Panc1 (cell line): ENCODE measurements at places on chromosomes 16 and 17. TPM values are rescaled to one million over a fixed set of nuclear protein-coding genes. Genes with fewer than 3 reads are reported as not detected.
A peak's percentile ranks its signal among the peaks of the same experiment; 100 is the strongest.

Gene C17orf100
- 2.8 TPM for total RNA-seq

Gene YPEL2
- total RNA-seq: 1.1 TPM

DNA sequence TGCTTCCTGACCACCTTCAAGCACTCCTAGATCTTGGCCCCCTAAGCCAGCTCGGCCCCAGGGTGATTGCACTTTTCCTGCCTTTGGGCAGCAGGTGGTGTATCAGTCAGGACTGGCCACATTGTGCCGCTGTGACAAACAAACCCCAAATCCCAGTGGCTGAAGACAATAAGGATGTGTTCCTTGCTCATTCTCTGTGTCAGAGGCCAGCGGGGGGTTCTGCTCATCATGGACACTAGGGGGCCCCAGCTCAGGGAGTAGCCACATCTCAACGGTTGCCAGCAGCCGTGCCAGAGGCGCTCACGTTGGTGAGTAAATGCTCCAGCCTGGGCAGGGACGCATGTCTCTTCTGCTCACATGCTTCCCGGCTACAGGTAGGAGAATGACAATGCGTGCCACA, 60.4 kb downstream of the ZDHHC7 start:
- no peak overlapping the region for H3K4me3 ChIP-seq
- no peaks in the 10 kb centered on the region for H3K27me3 ChIP-seq
- no peak overlapping the region for H3K27ac ChIP-seq
- H3K36me3 ChIP-seq: no peaks in the 10 kb centered on the region

- no peaks in the 10 kb centered on the region for H3K36me3 ChIP-seq
- H3K4me3 ChIP-seq: no peak overlapping the region
- no peak overlapping the region for H3K27ac ChIP-seq
- DNase-seq: peak; percentile 95
- H3K27me3 ChIP-seq: no peaks in the 10 kb centered on the region
- peaks cover 7% of the 10 kb centered on the region for H3K4me1 ChIP-seq
These were observed 682.1 kb upstream of the SOX9 start for GRCh38 chr17:71438631-71439146.

- peak overlapping the region; percentile 78 for H3K27ac ChIP-seq
- H3K4me1 ChIP-seq: peaks cover 10% of the 10 kb centered on the region
These were observed 630 bp downstream of the GRB2 start for GRCh38 chr17:75404731-75405364.

DNA sequence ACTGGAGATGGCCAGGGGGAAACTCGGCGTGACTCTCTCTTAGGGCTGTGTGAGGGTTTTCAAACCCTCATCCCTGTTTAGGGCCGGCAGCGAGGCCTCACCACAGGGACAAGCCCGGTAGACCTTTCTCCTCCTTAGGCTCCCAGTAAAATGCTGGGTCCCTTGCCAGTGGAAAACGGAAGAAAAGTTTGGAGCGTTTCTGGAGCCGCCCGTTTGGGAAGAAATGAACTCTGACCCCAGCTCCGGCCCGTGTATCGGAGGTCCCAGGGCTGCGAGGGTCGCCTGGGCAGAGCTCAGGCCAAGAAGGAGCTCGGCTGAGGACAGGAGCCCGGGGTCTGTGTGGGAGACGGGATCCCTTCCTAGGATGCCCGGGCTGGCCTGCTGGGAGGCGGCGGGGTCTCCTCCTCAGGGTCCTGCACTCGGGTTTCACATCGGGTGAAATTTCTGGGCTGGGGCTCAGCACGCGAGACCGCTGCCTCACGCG, 23.2 kb downstream of the ZNF213 start:
- H3K27ac ChIP-seq: peak overlapping the region; percentile 79
- peak overlapping the region; percentile 84 for H3K4me3 ChIP-seq
- no peaks in the 10 kb centered on the region for H3K36me3 ChIP-seq
- no peaks in the 10 kb centered on the region for H3K27me3 ChIP-seq
- DNase-seq: no peak

- peaks cover 3% of the 10 kb centered on the region for H3K4me1 ChIP-seq
- no peak overlapping the region for H3K4me3 ChIP-seq
- DNase-seq: no peak
- H3K27me3 ChIP-seq: no peaks in the 10 kb centered on the region
These were observed 7.1 kb upstream of the CNP start for GRCh38 chr17:41959336-41960095.

GRCh38 chr17:37107406-37108083, 158.8 kb downstream of the AATF start:
- no peak overlapping the region for H3K27ac ChIP-seq
- no peak for DNase-seq
- no peaks in the 10 kb centered on the region for H3K27me3 ChIP-seq
- H3K36me3 ChIP-seq: peaks cover 5% of the 10 kb centered on the region; the same call in 1 of the 2 replicates

DNA sequence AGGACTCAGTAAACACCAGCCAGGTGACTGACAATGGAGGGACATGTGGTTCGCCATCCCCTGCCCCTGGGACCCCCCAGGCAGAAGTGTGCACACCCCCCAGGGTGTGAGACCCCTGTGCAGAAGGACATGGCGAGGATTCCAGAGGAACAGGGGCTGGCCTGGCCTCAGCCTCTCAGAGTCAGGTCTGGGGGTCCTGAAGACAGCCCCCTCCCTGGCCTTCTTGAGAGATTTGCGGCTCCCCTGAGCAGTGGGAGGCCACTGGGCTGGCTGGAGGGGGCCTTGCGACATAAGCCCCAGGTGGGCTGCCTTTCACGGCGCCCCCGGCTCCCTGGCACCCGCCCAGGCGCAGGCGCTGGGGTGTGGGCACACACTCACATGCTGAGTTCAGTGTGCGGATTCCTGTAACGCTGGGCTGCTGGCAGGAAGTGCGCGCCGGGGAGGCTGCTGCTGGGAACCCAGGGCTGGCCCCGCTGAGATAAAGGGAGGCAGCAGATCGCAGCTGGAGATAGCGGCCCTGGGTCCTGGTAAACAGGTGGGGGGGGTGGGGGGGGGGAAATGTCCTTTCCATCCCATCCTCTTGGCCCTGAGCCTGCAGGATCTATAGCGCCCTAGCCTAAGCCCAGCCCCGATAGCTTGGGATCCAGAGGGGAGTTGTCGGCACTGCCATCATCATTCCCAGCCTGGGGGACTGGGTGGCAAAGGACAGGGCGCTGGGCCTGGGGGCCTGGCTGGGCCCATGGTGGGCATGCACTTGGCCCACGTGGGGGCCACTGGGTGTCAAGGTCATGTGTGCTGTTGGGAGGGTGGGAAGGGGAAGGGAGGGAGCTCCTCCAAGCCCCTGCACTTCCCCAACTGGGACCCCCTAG, 27.1 kb downstream of the TMEM235 start:
- H3K4me3 ChIP-seq: no peak overlapping the region
- DNase-seq: no peak
- no peaks in the 10 kb centered on the region for H3K27me3 ChIP-seq
- peaks cover 37% of the 10 kb centered on the region for H3K4me1 ChIP-seq

DNA sequence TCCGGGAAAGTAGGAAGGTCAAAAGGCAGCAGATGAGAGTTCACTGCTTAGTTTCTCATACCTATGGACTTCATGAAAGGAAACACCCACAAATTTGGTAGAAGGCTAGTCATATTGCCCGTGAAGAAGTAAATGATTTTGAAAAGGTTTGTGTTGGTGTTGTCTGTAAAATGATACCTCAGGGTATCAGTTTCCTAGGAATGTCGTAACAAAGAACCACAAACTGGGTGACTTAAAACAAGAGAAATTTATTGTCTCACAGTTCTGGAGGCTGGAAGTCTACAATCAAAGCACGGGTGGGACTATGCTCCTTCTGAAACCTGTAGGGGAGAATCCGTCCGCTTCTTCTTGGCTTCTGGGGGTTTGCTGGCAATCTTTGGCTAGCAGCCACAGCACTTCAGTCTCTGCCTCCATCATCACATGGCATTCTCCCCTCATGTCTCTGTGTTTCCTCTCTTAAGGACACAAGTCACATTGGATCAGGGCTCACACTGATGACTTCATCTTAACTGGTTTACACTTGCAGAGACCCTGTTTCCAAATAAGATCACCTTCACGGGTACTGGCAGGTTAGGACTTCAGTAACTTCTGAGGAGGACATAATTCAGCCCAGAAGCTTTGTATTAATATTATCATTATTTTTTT, 2.0 kb upstream of the NAE1 start:
- no peaks in the 10 kb centered on the region for H3K36me3 ChIP-seq
- H3K27me3 ChIP-seq: no peaks in the 10 kb centered on the region
- H3K4me3 ChIP-seq: no peak overlapping the region
- no peak for DNase-seq

DNA sequence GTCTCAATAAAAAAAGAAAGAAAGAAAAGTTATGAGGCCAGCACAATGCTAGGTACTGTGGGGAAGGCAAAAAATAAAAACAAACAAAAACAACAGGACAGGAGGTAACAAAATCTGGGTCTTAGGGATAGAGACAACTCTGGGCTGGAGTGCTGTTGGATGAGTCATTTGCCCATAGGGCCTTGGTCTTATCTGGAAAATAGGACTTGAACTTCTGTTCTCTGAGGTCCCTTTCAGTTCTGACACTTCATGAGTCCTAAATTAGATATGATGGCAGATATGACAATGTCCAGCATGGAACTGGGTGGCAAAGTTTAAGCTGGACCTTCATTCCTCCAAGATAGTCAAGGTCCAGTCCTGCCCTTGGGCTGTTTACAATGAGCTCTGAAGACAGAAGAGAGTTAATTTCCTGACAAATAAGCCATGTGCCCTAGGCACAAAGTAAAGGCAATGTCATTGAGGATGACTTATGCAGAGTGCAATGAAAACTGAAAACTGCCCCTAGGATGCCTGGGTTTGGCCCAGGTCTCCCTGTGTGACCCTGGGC, 8.9 kb upstream of the HDAC5 start:
- H3K36me3 ChIP-seq: no peaks in the 10 kb centered on the region
- H3K4me3 ChIP-seq: no peak overlapping the region
- DNase-seq: no peak
- peaks cover 3% of the 10 kb centered on the region; the same call in 1 of the 2 replicates for H3K4me1 ChIP-seq

DNA sequence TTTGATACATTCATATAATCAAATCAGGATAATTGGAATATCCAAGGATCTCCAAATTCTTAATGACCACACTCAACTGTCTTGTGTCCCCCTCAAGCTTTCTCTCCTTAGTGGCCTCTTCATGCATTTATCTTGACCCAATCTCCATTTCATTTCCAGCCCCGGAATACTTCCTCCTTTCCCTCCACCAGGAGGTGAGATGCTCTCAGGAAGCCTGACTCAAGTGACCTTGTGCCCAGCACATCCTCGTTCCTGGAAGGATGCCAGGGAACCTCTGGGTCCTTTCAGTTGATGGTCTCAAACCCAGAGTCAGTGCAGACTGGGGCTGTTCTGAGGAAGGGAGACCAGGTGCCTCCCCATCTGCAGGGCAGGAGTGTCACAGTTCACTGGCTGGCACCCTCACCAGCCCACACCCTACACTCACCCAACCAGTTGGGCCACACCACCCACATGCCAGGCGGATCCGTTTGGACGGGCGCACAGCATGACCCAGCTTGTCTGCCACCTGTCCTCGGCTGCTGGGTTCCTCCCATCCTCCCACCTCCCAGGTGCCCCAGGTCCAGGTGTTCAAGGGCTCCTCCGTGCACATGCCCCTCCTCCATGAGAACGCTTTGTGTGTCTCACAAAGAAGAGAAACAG, 14.0 kb upstream of the EMP2 start:
- H3K27ac ChIP-seq: no peak overlapping the region
- H3K36me3 ChIP-seq: no peaks in the 10 kb centered on the region
- H3K27me3 ChIP-seq: peaks cover 5% of the 10 kb centered on the region; the same call in 1 of the 2 replicates
- H3K4me3 ChIP-seq: no peak overlapping the region

Gene PRSS53
- 3.4 TPM for total RNA-seq

Gene G6PC1
- 0.08 TPM for total RNA-seq

Gene RNF213
- 230 TPM for total RNA-seq

Gene ITGB4
- total RNA-seq: 100 TPM

Gene PRSS36
- 0.23 TPM for total RNA-seq

- H3K4me3 ChIP-seq: no peak overlapping the region
- DNase-seq: no peak
- no peaks in the 10 kb centered on the region for H3K4me1 ChIP-seq
- no peaks in the 10 kb centered on the region for H3K36me3 ChIP-seq
These were observed 50.3 kb downstream of the MEOX1 start for GRCh38 chr17:43611230-43611969.

DNA sequence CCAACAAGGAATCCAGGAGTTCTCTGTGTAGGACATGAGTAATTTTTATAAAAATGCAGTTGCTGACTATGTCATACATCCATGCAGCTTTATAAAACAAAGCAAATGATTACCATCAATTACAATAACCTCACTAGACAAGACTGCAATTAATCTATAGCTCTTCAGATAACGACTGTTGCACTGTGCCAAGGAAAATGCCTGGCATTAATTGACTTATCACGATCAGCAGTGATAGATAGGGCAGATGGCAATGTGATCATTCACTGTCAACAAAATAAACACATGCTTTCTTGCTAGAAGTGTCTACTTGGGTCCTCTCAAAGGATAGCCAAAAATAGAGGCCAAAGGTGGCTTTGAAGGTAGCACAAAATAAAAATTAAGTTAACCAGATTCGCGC, 415.0 kb downstream of the CA10 start:
- H3K27ac ChIP-seq: no peak overlapping the region
- no peaks in the 10 kb centered on the region for H3K4me1 ChIP-seq
- no peak for DNase-seq
- no peaks in the 10 kb centered on the region for H3K27me3 ChIP-seq
- H3K4me3 ChIP-seq: no peak overlapping the region

DNA sequence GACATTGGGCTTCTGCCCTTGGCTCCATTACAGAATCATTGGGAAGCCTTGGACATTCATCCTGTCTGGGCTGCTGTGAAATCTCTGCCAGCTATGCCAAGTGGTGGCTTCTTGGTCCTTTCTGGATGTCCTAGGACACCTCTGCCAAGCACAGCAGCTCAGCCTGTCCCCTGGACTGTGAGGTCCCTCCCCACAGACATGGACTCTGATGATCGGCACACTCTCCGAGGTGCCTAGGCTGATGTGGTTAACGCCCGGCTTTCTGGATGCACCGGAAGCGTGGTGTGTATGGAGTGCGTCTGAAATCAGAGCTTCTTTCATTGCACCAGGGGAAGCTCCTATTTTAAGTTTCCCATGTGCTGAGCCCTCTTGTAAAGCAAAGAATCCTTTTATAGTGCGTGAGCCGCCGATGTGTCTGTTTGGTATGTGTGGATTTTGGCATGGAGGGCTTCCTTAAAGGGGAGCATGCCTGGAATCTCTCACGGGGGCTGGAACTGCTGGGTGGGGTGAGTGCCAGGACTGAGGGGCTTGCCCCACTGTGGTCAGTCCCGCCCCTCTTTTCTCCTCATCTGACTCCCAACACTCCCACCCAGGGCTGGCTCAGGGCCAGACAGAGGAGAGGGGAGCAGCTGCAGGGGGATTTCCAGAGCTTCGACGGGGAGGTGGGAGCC, 7.0 kb upstream of the ARHGAP23 start:
- H3K4me1 ChIP-seq: no peaks in the 10 kb centered on the region; the same call in 1 of the 2 replicates
- DNase-seq: no peak
- H3K4me3 ChIP-seq: no peak overlapping the region
- H3K27ac ChIP-seq: no peak overlapping the region
- H3K27me3 ChIP-seq: no peaks in the 10 kb centered on the region
- H3K36me3 ChIP-seq: no peaks in the 10 kb centered on the region

- peak within 1 kb of the TSS; percentile 63 for H3K4me3 ChIP-seq
- H3K4me1 ChIP-seq: no peaks in the 10 kb centered on the region
- peak within 1 kb of the TSS; percentile 68 for H3K27ac ChIP-seq
- H3K36me3 ChIP-seq: peaks cover 2% of the 10 kb centered on the region; the same call in 1 of the 2 replicates
- DNase-seq: no peak
These were observed at the start of gene TNK1 for GRCh38 chr17:7380855-7381683. TNK1 (plus strand) TSS chr17:7381089; CDS start chr17:7382927, 1,838 bp downstream.

Gene PRRT2
- total RNA-seq: 9.7 TPM

- no peak overlapping the region for H3K27ac ChIP-seq
- no peaks in the 10 kb centered on the region for H3K36me3 ChIP-seq
- H3K27me3 ChIP-seq: peaks cover 2% of the 10 kb centered on the region; the same call in 1 of the 2 replicates
- H3K4me3 ChIP-seq: no peak overlapping the region
- no peaks in the 10 kb centered on the region for H3K4me1 ChIP-seq
These were observed 62.2 kb downstream of the UTP18 start for GRCh38 chr17:51322390-51323029.

Gene GNG13
- total RNA-seq: 0.23 TPM
